ENCODE measurements at places on chromosomes 1 and 21.

- DNase-seq: no peak
These were observed 675.3 kb downstream of the LTN1 start for GRCh38 chr21:28317177-28317950.

GRCh38 chr21:34612557-34612956, 2.4 kb downstream of the RCAN1 start:
- no peak for DNase-seq

GRCh38 chr21:43270800-43271301, 102.0 kb downstream of the CRYAA start:
- no peak for DNase-seq

GRCh38 chr1:25757846-25758185, 42.2 kb upstream of the SELENON start:
- no peak for DNase-seq

DNA sequence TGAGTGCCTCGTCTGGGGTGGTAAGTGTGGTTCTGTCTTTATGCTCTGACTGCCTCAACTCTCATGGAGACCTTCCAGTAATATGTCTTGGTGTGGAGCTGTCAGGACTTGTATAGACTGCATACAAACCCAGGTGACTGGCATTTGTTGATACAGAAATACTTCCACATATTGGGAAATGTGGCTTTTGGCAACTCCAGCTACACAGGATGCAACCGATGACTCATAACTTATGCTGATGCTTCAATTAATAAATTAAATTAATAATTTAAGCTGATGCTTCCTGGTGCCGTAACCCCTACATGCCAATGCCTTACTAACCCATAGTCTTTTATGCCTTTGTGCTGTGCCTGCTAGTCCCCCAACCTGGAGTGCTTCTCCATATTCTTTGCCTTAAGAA, 72.3 kb upstream of the ARTN start:
- no peak for DNase-seq

GRCh38 chr1:1173793-1174415, at the start of gene TTLL10:
TTLL10 (plus strand) TSS chr1:1173880; CDS start chr1:1179216, 5,336 bp downstream.
- no peak for DNase-seq

- no peak for DNase-seq
These were observed 95.2 kb upstream of the C1orf174 start for GRCh38 chr1:3995141-3995780.

DNA sequence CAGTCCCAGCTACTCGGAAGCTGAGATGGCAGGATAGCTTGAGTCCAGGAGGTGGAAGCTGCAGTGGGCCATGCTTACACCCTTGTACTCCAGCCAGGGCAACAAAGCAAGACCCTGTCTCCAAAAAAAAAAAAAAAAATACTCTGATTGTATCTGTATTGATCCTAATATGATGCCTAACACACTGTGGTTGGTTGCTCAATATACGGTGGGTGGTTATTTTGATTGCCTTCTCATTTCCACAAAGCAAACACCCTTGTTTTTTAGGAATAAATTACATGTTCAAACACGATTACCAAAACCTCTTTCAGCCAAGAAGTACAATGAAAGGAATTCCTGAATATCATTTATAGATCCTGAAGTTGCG, 3.4 kb downstream of the EGLN1 start:
- DNase-seq: no peak

GRCh38 chr1:229710746-229711145, 84.7 kb downstream of the URB2 start:
- DNase-seq: no peak

DNA sequence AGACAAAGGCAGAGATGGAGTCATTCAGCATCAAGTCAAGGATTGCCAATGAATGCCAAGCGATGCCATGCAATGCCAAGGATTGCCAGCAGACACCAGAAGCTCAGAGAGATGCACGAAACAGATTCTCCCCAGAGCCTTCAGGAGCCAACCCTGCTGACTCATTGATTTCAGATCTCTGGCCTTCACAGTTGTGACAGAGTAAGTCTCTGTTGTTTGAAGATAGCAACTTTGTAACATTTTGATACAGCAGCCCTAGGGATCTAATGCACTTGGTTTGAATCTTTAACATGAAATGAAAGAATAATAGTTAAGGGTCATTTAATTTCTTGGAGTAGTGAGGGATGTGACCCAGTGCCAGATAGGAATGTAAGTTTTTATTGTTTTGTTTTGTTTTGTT, 287.4 kb upstream of the RUNX1 start:
- no peak for DNase-seq

GRCh38 chr1:184219883-184220282, 166.9 kb upstream of the C1orf21 start:
- DNase-seq: no peak

- DNase-seq: no peak
These were observed 52.6 kb upstream of the EPS8L3 start for GRCh38 chr1:109816175-109816811.

DNA sequence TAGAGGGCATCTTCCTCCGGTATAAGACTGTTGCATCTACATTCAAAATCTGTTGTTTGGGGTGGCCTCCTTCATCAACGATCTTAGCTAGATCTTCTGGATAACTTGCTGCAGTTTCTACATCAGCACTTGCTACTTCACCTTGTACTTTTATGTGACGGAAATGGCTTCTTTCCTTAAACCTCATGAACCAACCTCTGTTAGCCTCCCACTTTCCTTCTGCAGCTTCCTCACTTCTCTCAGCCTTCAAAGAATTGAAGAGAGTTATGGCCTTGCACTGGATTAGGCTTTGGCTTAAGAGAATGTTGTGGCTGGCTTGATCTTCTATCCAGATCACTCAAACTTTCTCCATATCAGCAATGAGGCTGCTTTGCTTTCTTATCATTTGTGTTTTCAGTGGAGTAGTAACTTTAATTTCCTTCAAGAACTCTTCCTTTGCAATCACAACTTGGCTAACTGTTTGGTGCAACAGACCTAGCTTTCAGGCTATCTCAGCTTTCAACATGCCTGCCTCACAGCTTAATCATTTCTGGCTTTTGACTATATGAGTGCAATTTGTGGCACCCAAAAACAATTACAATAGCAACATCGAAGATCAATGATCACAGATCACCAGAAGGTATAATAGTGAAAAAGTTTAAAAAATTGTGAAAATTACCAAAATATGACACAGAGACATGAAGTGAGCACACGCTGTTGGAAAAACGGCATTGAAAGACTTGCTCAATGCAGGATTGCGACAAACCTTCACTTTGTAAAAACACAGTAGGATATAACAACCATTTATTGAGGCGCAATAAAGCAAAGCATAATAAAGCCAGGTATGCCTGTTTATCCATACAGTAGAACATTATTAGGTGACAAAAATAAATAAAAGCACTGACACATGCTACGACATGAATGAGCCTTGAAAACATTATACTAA, 56.7 kb upstream of the GFI1 start:
- no peak for DNase-seq

DNA sequence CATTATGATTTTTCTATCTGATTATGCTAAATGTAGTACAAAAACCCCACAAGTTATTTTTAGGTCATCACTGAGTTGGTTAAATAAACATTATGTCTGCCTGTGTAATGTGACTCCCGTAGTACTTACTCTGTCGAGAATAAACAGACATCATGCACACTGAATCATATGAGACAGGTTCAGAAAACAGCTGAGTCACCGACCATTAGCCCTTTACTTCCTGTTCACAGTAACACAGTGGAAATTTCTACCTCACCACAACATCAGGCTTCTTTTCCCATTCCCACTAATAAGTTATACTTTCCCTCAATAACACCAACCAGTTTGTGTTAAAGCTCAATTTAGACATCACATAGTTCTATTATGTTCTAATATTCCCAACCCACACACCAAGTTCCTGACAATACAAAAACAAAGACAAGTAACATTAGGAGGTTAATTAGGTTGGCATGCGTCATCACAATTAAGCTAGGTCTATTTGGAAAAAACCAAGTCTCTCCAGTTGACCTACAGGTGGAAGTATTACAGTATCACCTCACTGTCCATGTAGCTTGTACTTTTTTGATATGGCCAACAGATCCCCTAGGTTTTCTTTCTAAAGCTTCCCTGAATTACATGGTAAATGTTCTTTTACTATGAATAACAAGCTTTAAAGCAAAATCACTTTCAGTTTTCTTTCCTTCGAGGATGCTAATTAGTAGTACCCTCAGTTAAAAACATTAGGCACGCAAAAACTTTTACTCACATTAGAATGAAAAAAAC, 154.2 kb downstream of the EIF4G3 start:
- no peak for DNase-seq

DNA sequence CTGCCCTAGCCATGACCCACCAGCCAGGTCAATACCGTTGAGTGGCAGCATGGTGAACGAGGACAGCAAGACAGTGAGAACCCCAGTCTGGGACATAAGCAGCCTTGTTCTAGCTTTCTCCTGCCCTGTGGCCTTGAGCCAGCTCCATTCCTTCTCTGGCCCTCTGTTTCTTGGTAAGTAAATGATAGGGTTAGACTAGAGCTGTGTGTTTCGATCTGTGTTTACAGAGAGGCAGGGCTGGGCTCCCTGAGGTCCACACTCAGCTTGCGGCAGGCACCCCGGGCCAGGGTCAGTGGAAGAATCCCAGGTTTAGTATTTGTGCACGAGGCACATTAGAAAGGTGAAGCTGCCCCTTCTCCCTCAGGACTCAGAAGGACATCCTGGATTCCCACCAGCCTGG, 27.3 kb downstream of the FOXO6 start:
- DNase-seq: no peak
